HFFc6 (cell line): ENCODE measurements at places on chromosomes 2 and 18. TPM values are rescaled to one million over a fixed set of nuclear protein-coding genes. Genes with fewer than 3 reads are reported as not detected.

DNA sequence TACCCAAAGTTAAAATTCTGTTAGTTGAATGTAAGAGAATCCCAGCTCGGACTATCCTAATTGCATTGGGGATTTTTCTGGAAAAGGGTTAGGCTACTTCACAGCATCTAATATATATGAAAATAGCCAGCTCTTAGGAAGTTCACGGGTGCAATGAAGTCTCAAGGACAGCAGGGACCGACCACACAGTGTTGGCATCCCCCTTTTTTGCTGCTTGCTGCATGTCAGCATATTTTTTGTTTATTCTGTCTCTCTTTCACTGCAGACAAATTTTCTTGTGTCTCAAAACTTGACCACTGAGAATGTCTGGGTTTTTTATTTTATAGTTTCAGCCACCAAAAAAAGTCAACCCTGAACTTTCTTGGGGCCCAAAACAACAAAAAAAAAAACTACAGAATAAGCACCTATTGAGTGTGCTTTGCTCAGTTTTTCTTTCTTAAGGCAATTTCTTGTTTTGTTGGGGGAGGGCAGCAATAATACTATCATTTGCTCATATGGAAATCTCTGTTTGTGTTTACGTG, 535.6 kb downstream of the CNTNAP5 start:
- no peak for DNase-seq

DNA sequence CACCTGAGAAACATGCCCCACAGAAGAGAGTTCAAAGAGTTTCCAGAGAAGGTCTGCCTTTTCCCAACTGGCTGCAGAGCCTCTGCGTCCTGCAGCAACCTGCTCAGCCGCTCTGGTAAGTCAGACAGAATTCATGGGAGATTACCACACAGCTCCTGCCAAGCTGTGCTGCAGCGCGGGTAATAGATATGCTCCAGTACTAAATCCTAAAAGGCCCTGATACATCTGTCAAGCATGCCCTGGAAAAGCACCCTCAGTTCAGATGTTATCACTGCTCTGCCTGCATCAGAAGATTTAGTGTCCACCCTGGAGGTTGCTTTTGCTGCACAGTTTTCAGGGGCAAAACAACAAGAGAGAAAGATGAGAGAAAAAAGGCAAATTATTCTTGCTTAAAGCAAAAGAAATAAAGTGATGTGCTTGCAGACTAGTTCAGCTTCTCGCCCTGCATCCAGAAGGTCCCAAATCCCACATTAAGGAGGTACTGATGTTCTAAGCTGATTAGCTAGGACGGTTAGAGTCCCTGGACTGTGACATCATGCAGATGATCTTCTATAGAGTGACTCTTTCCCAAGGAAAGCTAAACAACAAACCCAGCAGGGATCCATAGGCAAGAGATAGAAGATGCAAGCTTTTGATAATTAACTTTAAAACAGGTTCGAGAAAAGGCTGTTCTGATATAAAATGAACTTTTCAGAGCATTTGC, 488.6 kb downstream of the BCL11A start:
- no peak for DNase-seq

- no peak for DNase-seq
Observed at GRCh38 chr2:76298041-76298440, 587.3 kb upstream of the GCFC2 start.

Gene XIRP2
- total RNA-seq, result not detected in 3 replicates
